ENCODE measurements at places on chromosomes 3 and 15.

DNA sequence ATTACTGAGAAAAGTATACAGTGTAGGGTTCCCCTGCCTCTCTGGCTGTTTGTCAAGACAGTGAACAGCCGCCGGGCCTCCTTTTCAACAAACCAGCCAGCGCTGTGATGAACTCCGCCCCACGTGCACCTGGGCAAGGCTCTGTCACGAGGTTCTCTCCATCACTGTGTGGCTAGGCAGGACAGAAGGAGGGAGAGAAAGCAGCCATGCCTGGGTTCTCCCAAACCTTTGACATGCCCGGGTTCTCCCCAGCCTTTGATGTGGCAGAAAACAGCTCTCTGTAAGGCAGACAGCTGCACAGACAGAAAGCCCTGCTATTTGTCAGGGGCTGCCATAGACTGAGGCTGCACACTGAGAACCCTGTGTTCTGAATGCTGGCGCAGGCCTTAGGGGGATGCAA, 101.4 kb upstream of the TRPM1 start:
- DNase-seq = no peak

GRCh38 chr15:97023488-97023844, 693.0 kb downstream of the NR2F2 start:
- no peak for DNase-seq

GRCh38 chr3:126734106-126734723, 30.2 kb downstream of the CHCHD6 start:
- no peak for DNase-seq

- DNase-seq = peak; percentile 18
Observed at GRCh38 chr15:89416339-89417183, 79.8 kb downstream of the RHCG start.

- no peak for DNase-seq
Observed at GRCh38 chr3:171622126-171622525, 161.9 kb upstream of the TNIK start.

GRCh38 chr3:8536096-8537056, 34.8 kb downstream of the LMCD1 start:
- no peak for DNase-seq

GRCh38 chr15:60605879-60606307, 127.0 kb upstream of the ICE2 start:
- no peak for DNase-seq

DNA sequence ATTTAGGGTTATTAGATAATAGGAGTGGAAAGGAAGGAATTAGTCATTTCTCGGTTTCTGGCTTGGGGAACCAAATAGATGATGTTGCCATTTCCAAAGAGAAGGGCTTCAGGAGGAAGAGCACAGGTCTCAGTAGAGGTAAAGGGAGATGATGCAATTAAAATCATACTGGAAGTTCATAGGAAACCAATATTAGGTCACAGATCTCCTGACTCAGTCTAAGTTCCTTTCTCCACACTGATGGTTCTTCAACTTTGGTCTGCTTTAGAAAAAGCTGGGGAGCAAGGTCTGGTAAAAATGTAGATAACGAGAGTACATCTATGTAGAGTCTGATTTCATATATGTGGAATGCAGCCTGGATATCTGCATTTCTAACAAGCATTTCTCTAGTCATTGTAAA, 130.9 kb downstream of the POLQ start:
- no peak for DNase-seq

GRCh38 chr3:180989291-180990163, at the start of gene DNAJC19:
TSS of gene DNAJC19 (minus strand) at chr3:180989736. CDS start at chr3:180989602, 134 bp downstream.
- DNase-seq = peak; percentile 83

DNA sequence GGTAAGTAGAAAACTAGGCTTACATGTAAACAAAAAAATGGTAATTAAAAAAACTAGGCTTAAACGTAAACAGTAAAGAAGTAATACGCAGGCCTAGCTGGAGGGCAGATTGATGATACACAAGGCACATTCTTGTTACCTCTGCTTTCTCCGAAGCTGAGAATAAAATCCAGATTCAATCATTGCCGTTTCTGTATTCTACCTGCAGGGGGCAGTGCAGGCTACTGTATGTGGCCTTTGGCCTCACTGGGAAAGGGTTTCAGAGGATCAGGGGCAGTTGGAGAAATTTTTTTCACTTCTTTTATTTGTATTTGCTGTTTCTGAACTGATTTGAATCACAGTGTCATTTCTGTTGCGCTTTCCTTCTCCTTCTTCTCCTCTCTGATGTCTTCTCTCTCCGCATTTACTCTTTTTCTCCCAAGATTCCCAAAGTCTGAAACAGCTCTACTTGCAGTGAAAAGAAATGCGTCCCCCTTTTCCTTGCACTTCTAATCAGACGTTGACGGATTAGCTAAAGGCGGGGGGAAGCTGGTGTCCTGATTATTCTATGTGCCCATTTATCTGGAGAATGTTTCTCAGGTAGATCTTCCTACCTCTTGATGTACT, 67.1 kb upstream of the MCTP2 start:
- peak; percentile 12 for DNase-seq

- no peak for DNase-seq
Observed at GRCh38 chr3:111668888-111669488, 73.8 kb upstream of the ZBED2 start.

DNA sequence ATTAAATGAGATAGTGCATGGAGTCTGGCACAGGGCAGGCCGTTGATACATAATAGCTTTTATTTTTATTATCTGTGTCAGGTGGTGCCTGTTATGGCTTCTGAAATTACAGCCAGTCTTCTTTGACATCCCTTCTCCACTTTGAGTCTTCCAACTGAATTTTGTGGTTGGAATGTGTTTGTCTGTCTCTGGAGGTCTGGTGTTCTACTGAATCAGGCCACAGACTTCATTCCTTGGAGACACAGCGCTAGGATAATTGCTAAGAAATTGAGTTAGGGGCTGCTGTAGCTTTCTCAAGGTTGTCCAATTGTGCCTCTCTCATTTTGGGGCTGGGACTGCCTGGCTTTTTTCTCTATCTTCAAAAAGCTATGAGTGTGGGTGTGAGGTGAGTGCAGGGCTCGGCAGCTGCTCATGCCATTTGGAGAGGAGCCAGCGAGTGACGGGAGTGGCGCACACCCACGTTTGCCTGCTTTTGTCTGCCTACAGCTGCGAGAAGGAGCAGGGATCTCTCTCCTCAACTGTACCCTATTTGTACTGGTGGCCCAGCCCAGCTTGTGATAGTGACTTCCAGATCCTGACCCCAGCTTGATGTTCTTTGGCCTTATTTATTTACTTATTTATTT, 49.8 kb upstream of the SYN2 start:
- DNase-seq = no peak

- DNase-seq = no peak
Observed at GRCh38 chr3:49158792-49159191, 7.3 kb downstream of the CCDC71 start.

DNA sequence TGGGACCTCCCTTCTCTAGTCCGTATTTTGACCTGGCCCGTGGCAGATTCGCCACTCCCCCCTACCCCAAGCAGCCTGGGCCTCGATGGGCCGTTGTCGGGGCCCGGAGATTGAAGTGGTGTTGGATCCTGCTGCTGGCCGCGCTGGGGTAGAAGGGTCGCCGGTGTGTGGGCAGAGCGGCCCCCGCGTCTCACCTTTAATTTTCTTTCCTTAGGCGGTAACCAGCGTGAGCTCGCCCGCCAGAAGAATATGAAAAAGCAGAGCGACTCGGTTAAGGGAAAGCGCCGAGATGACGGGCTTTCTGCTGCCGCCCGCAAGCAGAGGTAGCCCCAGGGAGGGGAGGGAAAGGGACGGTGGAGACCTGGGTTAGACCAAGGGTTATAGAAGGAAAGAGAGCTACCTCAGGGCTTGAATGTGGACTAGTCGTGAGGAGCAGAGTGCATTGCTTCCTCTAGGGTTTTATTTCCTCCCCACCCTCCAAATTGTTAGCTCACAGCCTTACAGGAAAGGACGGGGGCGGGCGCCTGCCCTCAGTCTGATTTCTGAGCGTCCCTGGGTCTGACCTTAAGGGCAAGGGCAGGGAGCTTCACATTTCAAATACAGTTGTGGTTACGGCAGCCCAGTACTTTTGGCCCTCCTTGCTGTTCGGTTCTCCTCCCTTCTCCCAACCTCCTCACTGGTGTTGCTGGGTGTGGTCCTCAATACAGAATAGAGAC, 799 bp downstream of the SERF2 start:
- peak; percentile 7 for DNase-seq

GRCh38 chr3:105791131-105791530, 77.7 kb downstream of the CBLB start:
- no peak for DNase-seq

GRCh38 chr3:31353166-31353565, 179.6 kb upstream of the STT3B start:
- no peak for DNase-seq

- no peak for DNase-seq
Observed at GRCh38 chr3:106341586-106342162, 472.9 kb upstream of the CBLB start.

GRCh38 chr3:159988617-159989271, at the start of gene IL12A:
TSS of gene IL12A (plus strand) at chr3:159988835.
- peak; percentile 70 for DNase-seq

GRCh38 chr3:162770551-162770950, 1273.9 kb downstream of the OTOL1 start:
- DNase-seq = no peak

DNA sequence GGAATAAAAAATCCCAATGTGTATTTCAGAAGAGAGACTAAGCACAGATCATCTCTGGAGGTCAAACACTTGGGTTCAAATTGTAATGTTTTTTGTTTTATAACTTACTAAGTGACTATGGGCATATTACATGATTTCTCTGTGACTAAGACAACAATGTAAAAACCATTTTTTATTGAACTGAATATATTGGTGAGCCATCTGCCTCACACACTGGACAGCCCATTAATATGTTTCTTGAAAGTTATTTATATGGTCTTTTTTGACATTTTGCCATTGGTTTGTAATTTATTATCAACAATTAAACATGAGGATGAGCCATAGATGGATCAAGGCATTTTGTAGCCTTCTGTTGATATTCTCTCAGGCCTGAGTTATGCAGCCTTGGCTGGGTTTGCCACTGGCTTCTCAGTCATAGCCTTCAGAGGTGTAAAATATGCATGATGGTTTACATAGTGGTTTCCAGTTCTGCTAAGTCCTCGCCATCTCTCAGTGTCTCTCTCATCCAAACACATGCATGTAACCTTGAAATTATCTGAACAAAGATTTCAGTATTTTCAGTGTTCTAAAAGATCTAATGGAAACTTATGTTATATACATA, 997.2 kb downstream of the DIPK2A start:
- no peak for DNase-seq

DNA sequence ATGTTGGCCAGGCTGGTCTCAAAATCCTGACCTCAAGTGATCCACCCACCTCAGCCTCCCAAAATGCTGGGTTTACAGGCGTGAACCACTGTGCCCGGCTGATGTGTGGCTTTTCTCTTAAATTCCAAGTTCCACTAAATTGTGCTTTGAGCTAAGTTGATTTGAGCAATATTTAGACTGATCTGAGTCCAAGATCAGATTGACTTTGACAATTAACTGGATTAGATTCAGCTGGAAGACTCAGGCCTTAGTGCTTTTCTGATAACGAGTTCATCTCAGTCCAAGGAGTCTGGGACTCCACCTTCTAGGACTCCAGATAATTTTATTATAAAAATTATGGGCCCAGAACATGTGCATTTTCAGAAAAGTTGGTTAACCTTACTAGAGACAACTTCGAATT, 94.4 kb upstream of the FAM174B start:
- DNase-seq = no peak

- DNase-seq = no peak
Observed at GRCh38 chr15:64246364-64247189, 83.8 kb upstream of the PPIB start.

DNA sequence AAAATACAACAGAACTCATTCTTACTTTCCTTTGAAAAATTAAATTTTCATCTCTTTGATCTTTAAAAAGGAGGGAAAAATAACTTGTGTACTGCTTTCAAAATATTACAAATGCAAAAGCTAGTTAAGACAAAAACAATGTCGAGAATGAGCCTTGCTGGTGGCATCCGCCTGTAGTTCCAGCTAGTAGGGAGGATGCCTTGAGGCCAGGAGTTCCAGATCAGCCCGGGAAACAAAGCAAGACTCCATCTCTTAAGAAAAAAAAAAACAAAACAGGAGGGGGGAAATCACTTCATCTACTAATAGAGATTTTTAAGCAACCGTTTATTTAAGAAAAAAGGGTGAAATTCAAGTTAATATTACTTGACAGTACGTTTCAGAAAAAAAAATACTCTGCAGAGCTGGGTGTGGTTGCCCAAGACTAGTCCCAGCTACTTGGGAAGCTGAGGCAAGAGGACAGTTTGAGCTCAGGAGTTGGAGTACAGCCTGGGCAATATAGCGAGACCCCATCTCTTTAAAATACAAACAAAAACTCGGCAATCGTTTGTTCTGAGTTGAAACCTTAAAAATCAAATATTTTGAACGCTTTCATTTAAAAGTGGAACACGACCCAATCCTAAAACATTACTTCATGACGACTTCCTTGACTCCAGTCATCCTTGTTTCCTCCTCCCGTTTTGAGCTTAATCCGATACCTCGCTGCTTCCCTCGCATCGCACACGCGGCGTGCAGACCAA, 1.2 kb downstream of the KPNA1 start:
- no peak for DNase-seq

DNA sequence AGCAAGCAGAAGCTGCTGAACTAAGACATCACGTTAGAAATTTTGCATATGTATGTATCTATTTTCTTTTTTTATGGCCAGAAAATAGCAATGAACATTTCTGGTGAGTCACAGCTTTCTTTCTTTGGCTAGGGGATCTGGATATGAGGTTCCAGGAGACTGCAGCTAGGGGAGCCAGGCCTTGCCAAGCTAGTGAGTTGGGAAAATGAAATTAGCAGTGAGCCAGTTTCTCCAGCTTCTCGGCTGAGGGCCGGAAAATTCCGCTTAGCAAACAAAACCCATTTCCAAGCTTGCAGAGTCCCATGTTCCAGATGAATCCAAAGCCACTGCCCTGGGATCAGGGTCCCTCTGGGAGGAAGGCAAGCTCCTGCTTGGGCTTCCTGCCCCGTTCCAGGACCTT, 137.6 kb downstream of the SRGAP3 start:
- no peak for DNase-seq

DNA sequence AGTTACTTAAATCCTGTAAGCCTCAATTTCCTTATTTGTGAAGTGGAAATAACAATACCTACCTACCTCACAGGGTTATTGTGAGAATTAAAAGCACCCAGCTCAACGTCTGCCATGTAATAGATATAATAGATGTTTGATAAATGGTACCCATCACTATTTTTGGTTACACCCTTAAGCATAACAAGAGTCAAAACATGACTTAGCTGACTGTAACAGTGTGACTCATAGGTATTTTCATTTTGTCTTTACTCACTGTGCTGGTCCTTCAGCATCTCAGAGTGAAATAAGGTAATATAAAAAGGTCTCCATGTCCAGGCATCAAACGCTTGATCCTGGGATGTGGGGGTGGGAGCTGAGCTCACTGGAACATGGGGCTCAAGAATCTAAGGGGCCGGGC, 3.1 kb downstream of the CPLX3 start:
- no peak for DNase-seq

- DNase-seq = no peak
Observed at GRCh38 chr3:189890496-189890895, 230.2 kb downstream of the P3H2 start.

- DNase-seq = peak; percentile 69
Observed at GRCh38 chr3:51974963-51975851, at the start of gene ABHD14A. TSS of gene ABHD14A (plus strand) at chr3:51975064. CDS start at chr3:51975136, 72 bp downstream.

Data from activated T-helper 1 cell treated with Interleukin-2 at 50 U/mL for 16 hours (primary cell).